Sigmoid colon (tissue), 7 donors: ENCODE measurements at places on chromosomes 2 and 18. TPM values are rescaled to one million over a fixed set of nuclear protein-coding genes. Genes with fewer than 3 reads are reported as not detected.
A peak's percentile ranks its signal among the peaks of the same experiment; 100 is the strongest.

The SPC25 gene
- total RNA-seq: not detected

The CRYBA2 gene
- not detected for total RNA-seq

The REEP1 gene
- 98.0 TPM for total RNA-seq

DNA sequence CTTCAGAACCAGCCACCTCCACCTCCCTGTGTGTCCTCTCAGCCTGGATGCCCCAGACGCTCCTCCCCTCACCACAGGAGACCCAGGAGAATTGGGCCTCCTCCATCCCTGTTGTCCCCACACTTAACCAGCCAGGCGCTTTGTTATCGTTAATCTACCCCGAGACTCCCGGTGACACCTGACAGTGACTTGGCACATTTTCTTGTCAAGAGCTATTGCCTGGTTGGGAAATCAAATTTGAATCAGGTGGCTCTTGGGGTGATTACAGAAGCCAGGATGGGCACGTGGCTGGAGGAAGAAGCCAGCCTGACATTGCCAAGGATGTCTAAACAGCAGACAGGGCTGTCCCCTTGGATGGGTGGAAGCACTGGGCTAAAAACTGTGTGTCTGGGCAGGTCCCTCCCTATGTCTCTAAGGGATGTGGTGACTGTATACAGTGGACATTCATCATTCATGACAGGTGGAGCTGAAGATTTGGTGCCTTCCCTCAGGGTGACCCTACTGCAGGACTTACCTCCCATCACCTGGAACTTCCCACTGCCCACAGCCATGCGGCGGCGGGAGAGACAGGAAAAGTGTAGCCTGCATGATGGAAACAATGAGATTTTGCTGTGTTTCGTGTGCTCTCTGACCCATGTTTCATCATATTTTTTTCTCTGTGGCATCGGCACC is 157.2 kb upstream of the CAPN13 start:
- no peaks in the 10 kb centered on the region for H3K27me3 ChIP-seq
- no peak overlapping the region for H3K27ac ChIP-seq
- H3K4me3 ChIP-seq: no peak overlapping the region
- no peak for DNase-seq
- H3K4me1 ChIP-seq: no peaks in the 10 kb centered on the region

DNA sequence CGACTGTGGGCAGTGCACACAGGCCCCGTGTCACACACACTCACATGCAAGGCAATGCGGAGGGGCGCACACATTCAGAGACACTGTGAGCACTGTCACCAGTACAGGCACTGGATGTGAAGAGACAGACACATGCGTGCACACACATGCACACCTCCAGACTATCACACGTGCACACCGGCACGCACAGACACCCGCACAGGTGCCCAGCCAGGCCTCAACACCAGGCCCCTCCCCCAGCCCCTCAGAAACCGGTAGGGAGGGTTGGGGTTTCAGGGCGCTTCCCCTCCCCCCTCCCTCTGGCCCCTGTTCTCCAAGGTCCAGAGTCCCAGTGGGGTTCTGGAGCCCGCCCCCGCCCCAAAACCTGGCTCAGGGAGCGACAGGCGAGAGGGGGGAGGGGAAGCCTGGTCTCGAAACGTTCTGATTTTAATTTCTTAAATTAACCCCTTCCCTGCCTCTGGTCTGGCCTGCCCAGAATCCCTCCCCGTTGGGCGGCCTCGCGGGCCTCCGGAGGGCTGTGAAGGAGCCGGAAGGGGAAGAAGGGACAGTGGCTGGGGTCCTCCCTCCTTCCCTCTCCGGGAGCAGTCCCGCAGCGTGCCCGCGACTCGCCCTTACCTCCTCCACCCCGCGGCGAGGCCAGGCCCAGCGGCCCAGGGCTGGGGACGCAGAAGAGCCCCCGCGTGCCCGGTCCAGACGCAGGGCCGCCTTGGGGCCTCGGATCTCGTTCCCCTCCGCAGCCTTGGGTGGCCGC is 558 bp downstream of the FBXO41 start:
- no peak overlapping the region for H3K27ac ChIP-seq
- H3K36me3 ChIP-seq: no peaks in the 10 kb centered on the region
- no peak for DNase-seq
- peaks cover 46% of the 10 kb centered on the region for H3K27me3 ChIP-seq
- peaks cover 23% of the 10 kb centered on the region for H3K4me1 ChIP-seq

- H3K4me1 ChIP-seq: no peaks in the 10 kb centered on the region
- no peak overlapping the region for H3K4me3 ChIP-seq
- H3K27ac ChIP-seq: no peak overlapping the region
- H3K36me3 ChIP-seq: no peaks in the 10 kb centered on the region
- no peak for DNase-seq
Measured at GRCh38 chr18:12102136-12102842, 8.6 kb downstream of the ANKRD62 start.

GRCh38 chr2:153823880-153824279 is 47.8 kb upstream of the GALNT13 start:
- H3K4me1 ChIP-seq: no peaks in the 10 kb centered on the region
- H3K27ac ChIP-seq: no peak overlapping the region
- no peaks in the 10 kb centered on the region for H3K36me3 ChIP-seq
- no peaks in the 10 kb centered on the region for H3K27me3 ChIP-seq
- DNase-seq: no peak
- H3K4me3 ChIP-seq: no peak overlapping the region

- DNase-seq: no peak
- no peaks in the 10 kb centered on the region for H3K36me3 ChIP-seq
- peaks cover 4% of the 10 kb centered on the region for H3K4me1 ChIP-seq
- H3K27me3 ChIP-seq: no peaks in the 10 kb centered on the region
- H3K27ac ChIP-seq: no peak overlapping the region
- H3K4me3 ChIP-seq: no peak overlapping the region
Measured at GRCh38 chr2:239756790-239757760, 268.1 kb downstream of the NDUFA10 start.

DNA sequence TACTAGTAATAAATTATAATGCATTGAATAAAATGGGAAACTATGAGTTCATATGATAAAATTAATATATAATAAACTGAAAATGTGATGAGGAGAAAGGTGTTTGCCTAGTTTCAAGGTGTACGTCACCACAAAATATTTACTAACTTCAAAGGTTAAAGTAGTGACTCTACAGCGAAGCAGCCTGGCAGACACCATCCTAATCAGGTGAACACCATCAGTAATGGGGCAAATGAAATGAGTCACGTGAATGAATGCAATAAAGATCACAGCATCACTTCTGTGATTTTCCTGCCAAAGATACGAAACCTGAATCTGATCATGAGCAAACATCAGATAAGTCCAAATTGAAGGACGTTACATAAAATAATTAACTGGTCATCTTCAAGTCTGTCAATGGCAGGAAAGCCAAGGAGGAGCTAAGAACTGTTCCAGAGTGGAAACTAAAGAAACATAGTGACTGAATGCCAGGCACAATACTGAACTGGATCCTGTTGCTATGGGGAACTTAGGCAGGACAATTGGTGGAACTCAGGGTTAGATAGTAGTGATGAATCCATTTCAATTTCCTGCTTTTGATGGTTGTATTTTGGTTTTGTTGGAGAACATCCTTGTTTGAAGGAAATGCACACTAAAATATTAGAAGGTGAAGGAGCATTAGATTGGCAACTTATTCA is 12.1 kb upstream of the NOSTRIN start:
- H3K36me3 ChIP-seq: no peaks in the 10 kb centered on the region
- H3K27ac ChIP-seq: no peak overlapping the region
- H3K4me1 ChIP-seq: no peaks in the 10 kb centered on the region

DNA sequence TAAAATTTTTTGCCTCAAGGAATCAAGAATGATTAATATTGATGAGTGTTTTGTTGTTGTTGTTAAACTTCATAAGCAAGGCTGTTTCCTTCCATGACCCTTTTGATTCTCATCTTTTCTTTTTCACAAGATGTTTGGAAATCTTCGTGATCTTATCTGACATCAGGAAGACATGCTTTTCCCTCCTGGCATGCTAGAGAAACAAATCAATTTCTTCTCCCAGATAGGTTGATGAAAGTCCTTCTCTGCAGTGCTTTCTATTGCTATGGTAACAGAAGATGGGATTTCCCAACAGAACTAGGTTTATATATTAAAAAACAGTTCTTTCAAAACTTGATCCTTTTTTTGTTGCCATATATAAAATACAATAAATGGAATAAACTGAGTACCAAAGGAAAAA is 85.2 kb downstream of the EML6 start:
- H3K27ac ChIP-seq: no peak overlapping the region
- DNase-seq: no peak
- H3K27me3 ChIP-seq: no peaks in the 10 kb centered on the region
- H3K4me3 ChIP-seq: no peak overlapping the region
- no peaks in the 10 kb centered on the region for H3K36me3 ChIP-seq
- H3K4me1 ChIP-seq: no peaks in the 10 kb centered on the region

DNA sequence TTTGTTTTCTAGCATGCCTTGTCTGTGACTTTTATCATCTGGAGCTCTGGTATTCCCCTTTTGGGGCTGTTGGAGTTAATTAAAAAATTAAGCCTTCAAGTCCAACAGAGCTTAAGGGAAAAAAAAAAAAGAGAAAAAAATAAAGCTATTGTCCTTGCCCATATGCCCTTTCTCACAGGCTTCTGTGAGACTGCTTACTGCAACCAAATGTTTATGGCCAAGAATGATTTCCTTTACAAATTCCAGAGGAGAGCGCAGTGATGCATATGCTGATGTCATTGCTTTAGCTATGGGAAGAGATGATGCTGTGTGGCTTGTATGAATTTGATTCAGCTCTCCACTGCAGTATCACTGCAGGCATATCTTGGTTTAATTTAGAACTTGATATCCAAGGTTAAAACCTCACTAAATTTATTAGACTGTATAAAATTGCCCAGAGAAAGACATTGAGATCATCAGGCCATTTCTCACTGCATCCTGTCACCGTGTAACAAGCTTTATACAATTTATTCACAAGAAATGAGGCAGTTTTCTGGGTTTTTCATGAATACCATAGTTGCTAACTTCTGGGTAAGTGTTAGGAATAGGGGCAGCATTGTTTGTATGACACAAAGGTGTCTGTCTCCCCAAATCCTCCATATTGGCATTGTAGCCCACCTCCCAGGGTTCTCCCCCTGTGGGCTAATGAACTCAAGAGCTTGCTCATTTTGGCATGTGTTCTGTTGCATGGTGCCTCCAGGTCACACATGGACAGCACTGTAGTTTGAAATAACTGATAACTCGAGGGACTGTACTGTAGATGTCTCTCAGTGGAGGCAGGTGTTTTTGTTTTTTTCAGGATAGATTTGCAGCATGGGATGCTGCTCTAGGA is 85.0 kb downstream of the TANC1 start:
- DNase-seq: no peak
- H3K27ac ChIP-seq: no peak overlapping the region
- H3K36me3 ChIP-seq: no peaks in the 10 kb centered on the region
- H3K27me3 ChIP-seq: no peaks in the 10 kb centered on the region
- H3K4me1 ChIP-seq: peaks cover 26% of the 10 kb centered on the region
- no peak overlapping the region for H3K4me3 ChIP-seq

DNA sequence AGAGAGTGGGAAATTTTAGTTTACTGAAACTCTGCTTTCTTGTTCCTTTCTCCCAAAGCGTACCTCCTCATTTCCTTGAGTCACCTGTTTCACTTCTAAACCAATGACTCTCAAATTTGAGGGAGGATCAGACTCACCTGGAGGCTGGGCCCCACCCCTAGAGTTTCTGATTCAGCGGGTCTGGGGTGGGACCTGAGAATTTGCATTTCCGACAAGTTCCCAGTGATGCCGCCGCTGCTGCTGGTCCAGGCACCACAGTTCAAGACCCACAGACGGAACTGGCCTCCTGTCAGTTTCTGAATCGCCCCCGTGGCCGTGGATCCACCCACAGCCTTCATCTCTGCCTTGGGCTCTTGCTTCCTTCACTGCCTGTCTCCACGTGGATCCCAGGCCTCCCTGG is 44.9 kb upstream of the PELI1 start:
- no peaks in the 10 kb centered on the region for H3K36me3 ChIP-seq
- H3K4me1 ChIP-seq: no peaks in the 10 kb centered on the region
- H3K4me3 ChIP-seq: no peak overlapping the region
- no peak overlapping the region for H3K27ac ChIP-seq

- H3K4me3 ChIP-seq: no peak overlapping the region
- no peaks in the 10 kb centered on the region for H3K27me3 ChIP-seq
- DNase-seq: no peak
- no peak overlapping the region for H3K27ac ChIP-seq
Measured at GRCh38 chr2:104049981-104050380, 803.9 kb upstream of the POU3F3 start.

GRCh38 chr2:226794751-226795171 is 4.9 kb downstream of the IRS1 start:
- no peaks in the 10 kb centered on the region for H3K36me3 ChIP-seq
- H3K27me3 ChIP-seq: no peaks in the 10 kb centered on the region
- peak overlapping the region; percentile 91 for H3K4me3 ChIP-seq
- H3K4me1 ChIP-seq: peaks cover 28% of the 10 kb centered on the region
- DNase-seq: no peak

DNA sequence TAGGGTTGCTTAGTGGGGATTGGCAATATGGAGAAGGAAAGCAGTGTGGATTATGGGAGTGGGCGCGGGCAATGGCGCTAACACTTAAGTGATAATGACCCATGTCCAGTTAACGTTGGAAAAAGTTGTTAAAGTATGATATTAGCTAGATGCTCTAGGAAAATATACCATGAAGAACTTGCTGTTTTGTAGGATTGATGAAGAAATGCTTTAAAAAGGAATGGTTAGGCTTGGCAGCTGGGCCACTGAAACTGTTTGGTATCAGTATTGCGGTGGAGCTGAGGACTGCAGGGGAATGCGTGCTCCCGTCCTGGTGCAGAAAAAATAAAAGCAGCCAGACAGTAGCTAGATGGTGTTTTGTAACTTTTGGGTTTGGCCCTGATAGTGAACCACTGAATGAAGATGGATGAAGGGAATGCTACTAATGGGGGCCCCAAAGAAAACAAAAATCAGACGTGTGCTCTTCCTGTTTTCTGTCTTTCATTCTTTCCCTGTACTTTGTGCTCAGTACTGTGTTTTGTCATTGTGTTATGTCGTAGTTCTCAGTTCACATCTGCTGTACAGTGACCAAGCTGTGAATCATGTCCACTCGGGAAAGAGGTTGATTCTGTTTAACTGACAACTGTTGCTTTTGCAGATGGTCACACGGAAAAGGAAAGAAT is 999 bp downstream of the INSIG2 start:
- no peak for DNase-seq
- no peaks in the 10 kb centered on the region for H3K36me3 ChIP-seq
- H3K27me3 ChIP-seq: no peaks in the 10 kb centered on the region
- peaks cover 12% of the 10 kb centered on the region for H3K4me1 ChIP-seq
- no peak overlapping the region for H3K27ac ChIP-seq

DNA sequence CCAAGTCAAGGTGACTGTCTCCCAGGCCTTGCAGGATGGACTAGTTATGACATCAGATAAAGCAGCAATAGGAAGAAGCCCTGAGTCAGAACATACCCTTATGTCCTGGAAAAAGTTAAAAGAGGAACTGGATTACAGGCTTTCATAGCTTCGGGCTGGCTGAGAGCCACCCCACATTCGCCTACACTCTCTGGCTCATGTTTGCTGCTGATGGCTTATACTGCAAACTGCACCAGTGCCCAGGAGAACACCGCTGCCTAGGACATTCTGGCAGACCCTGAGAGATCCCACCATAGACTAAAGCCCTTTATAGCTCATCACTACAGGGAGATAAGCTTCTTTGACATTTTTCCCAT is 20.3 kb downstream of the SLC8A1 start:
- H3K4me3 ChIP-seq: no peak overlapping the region
- H3K27me3 ChIP-seq: no peaks in the 10 kb centered on the region
- peak; percentile 80 for DNase-seq
